ENCODE measurements at places on chromosomes 13 and 19.

- DNase-seq = no peak
Measured at GRCh38 chr13:100484702-100485101, 103.9 kb downstream of the GGACT start.

GRCh38 chr19:39195755-39196154 lies 1.0 kb upstream of the NCCRP1 start:
- DNase-seq = no peak

DNA sequence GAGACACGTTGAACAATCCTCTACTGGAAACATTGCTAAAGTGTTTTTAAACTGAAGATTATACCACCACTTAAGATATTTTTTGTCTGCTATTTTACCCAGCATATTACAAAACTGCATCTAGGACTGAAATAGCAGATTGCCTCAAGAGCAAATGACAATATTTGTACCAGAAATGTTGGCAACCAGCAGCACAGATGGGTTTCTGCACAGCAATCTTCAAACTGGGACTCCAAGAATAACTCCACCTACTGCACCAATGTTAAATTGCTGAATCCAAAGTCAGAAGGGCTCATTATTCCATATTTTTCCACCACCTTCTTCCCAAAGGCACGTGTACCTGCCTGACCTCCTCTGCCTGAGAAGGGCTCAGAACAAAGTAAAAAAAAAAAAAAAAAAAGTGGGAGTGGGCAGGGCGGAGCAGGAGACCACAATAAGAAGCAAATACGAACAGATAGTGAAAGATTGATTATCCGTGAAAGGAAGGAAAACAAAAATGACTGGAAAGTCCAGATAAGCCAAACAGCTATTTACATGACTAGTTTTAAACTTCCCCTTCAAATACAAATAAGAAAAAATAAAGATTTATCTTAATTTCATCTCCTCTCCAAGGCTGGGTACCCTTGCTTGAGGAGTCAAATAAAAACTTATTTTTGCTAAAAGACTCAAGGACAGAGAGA lies 79.4 kb downstream of the FOXO1 start:
- no peak for DNase-seq

DNA sequence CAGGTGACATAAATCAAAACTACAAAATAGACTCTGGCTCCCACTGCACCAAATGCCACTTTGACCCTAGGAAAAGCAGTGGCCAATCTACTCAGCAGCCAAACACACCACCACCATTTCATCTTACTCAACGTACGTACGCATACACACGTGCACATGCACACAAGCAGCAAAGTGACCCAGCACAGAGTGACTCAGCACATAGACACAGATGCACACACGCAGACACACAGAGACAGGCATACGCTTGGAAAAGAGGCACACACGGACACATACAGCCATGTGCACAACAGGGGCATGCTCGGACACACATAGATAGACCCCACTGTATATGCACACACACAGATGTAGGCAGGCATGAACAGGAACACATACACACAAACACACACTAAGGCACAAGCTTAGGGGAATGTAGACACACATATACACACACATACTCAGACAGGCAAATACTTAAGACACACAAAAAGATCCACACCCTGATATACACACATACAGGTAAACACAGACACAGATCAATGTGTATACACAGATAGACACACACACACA lies 37.3 kb downstream of the PEPD start:
- no peak for DNase-seq

DNA sequence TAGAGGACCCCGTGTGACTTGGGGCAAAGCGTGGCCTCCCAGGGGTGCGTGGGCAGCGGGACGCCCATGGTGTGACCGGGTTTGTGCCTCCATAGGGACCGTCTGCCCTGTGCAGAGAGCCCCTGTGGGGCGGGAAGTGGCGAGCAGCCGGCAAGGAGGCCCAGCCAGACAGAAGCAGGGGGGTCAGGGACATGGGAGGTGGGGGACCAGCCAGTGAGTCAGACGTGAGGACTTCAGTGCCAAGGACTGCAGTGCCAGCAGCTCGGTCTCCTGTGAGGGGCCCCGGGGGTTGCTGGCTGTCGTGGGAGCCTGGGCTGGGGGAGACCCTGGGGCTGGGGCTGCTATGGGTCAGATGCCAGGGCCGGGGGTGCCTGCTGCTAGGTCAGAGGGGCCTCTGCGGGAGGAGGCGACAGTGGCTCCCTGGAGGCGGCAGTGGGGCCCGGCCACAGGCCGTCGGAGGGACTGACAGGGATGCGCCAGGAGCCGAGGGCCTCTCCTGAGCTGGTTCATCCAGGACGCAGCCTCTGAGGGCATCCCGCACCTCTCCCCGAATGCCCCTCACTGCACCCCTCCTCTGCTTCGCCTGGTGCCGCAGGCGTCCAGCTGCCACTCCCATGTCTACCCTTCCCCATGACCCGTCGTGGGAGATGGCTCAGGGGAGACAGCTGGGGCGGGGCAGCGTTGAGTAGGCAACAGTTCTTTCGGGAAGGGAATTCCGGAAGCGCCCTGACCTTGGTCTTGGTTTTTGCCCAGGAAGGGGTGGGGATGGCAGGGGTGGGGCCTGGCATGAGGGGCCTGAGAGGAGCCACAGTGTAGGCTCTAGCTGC lies 80.0 kb downstream of the KDM4B start:
- no peak for DNase-seq

- DNase-seq = no peak
Measured at GRCh38 chr19:17754634-17755442, 3.6 kb downstream of the FCHO1 start.

DNA sequence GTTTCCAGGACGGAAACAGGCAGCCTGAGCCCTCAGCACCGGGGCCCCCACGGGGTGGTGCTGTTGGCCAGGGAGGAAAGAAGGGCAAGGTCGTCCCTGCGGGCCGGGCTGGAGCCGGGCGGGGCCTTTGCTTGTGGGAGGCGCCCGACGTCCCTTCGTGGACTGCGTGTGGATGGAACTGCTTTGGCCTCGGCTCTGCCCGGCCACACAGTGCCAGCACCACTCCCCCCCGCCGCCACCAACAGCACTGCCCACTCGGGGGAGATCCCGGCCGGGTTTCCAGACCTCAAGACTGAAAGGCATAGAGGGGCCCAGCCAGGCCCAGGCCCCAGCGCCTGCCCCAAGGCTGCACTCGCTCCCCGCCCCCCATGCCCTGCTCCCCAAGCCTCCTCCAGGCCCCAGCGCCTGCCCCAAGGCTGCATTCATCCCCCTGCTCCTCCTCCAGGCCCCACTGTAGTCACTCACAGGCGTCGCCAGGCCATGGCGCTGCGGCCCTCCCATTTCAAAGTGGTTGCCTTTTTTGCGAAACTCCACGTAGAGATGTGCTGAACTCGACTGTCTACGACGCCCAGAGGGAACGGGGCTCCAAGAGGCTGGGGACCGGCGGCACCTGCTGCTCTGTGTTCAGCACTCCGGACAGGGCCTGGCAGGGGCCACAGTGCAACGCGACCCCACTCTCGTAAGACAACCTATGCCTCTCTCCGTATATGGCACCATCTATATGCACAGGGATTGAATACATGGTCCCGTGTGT lies 22.5 kb downstream of the C13orf46 start:
- DNase-seq = no peak

DNA sequence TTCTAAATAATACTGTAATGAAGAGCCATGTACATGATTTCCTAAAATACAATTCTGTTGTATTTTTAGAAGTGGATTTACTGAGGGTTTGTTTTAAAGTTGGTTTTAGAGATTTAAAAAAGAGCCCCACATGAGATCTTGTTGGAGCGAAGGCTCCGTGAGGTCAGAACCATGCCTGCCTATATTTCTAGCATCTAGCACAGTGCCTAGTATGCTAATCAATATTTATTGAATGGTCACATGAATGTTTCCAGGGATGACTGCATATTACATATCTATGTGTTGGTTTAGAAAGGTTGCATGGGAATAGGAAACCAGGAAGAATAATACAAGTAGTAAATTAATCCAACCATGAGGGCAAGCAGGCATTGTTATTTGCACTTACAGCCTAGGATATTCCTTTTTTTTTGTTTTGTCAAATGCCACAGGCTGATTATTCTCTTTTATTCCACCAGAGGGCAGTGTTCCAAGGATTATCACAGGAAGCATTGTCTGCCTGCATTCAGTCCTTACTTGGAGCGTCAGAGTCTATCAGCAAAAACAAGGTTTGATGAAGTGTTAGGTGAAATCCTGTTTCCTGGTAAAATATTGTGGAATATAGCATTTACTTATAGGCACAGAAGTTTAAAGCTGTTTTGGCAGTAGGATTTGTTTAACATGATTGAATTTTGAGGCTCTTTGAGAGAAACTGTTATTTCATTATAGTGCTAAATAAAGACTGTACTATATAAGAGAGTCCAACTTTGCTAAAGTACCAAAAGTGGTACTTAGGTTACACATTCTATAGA lies 46.8 kb downstream of the COG3 start:
- DNase-seq = no peak

DNA sequence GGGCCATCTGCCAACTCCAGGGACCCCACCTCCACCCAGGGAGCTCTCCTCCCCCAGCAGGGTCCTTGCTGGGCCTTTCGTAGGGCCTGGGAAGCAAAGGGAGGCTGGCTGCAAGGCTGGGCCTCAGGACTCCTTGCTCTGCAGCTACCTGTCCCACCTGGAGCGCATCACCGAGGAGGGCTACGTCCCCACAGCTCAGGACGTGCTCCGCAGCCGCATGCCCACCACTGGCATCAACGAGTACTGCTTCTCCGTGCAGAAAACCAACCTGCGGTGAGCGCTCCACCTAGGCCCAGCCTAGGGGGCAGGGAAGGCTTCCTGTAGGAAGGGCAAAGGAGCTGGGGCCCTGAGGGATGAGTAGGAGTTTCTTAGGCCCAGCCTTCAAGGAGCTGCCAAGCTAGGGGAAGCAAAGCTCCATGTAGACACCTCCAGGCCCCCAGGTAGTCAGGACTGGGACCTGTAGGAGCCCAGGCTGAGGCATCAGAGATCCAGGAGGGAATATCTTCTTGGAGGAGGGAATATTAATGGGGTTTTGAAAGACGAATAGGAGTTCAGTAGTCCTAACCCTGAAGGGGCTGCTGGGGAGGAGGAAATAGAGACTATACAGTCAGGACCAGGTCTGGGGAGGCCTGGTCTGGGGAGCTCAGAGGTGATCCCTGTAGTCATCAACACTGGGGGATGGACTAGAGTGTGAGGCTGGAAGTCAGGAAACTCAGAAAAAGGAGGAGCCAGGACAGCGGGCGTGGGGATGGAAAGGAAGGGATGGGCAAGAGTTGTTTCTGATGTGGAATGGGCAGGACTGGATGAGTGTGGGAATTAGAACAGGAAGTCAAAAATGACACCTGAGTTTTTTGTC lies 16.0 kb downstream of the GNA15 start:
- no peak for DNase-seq

- no peak for DNase-seq
Measured at GRCh38 chr13:35764326-35765015, 288.0 kb upstream of the MAB21L1 start.

DNA sequence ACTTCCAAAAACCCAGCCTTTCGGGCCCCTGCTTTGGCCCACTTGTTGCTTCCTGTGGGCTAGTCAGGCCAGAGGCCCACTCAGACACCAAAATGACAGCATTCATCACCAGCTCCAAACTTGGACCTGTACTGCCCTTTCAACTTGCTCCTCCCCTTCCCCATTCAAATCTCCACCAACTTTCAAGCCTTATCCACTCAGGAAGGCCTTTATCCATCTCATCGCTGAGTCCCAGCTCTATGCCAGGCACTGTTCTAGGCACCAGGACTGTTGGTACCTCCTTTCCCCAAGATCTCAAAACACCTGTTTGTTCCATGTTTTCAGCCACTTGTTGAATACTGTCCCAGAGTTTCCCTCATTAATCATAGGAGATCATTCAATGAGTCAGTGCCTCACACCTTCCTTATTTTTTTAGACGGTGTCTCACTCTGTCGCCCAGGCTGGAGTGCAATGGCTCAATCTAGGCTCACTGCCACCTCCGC lies 1011.4 kb downstream of the UQCRFS1 start:
- no peak for DNase-seq

DNA sequence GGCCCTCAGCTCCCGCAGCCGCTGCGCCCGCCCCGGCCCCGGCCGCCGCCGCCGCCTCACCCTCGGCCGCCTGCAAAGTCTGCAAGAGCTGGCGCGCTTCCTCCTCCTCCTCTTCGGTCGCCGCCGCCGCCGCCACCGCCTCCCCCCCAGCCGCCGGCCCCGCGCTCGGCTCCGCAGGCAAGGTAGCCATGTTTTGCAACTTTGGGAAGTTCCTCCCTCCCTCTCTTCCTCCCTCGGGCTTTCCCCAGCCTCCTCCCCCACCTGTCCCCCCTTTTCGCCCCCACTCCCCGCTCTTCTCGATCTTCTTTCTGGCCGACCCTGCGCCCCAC lies 433 bp downstream of the SIX5 start:
- no peak for DNase-seq

- DNase-seq = no peak
Measured at GRCh38 chr13:107088061-107088460, 520.1 kb upstream of the ARGLU1 start.

DNA sequence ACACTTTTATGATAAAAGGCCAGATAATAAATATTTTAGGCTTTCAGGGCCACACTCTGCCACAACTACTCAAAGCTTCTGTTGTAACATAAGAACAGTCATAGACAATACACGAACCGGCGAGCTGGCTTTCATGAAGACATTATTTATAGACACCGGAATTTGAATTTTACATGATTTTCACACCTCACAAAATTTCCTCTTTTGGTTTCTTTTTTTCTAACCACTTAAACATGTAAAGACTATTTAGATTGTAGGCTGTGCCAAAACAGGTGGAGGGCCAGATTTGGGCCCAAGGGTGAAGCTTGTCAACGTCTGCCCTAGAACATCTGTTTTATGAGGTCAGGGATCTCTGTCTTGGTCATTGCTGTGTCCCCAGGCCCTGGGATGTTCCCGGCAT lies 29.7 kb upstream of the FXYD3 start:
- no peak for DNase-seq

DNA sequence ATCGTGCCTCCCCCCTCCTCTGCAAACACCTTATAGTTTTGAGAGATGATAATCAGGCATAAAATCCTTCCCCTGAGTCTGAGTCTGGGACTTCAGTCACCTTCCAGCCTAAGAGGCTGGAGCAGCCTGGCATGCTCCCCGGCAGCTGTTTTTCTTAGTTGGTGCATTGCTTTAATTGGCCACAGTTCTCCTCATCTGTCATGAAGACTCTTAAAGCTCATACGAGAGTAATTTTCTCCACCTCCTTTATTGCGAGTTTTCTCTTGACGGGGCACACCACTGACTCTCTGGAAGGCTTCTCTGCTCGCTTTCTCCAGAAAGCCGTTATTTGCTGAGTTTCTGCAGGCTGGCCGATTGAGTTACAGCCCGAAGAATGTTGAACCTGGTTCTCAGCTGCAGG lies 310.5 kb downstream of the ATP8A2 start:
- DNase-seq = no peak

DNA sequence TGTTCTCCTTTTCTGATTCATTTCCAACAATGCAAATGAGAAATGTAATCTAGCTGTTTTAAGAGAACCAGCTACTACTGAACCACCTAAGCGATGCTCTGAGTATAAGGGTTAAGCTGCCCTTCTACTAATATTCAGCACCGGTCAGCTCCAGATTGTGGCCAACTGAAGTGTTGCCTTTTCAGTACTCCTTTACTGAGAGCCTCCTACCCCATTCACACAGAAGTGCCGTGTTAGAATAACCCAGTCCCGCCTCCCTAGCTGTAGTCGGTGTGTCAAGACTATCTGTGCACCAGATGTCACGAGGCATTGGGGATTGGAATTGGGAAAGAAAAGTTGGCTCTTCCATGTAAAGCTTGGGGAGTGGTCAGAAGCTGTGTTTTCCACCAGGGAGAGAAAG lies 45.4 kb downstream of the FAM124A start:
- DNase-seq = no peak

GRCh38 chr13:23279321-23279720 lies 98.5 kb downstream of the SGCG start:
- no peak for DNase-seq

- DNase-seq = no peak
Measured at GRCh38 chr19:2101417-2102335, 5.0 kb downstream of the IZUMO4 start.

GRCh38 chr13:111484141-111484925 lies 163.9 kb downstream of the TEX29 start:
- DNase-seq = no peak

All from HS-27A (cell line).